Body of pancreas (tissue), 4 donors: ENCODE measurements at places on chromosomes 5 and 9.
A peak's percentile ranks its signal among the peaks of the same experiment; 100 is the strongest.

- DNase-seq, result no peak
Measured at GRCh38 chr5:113660706-113661250, 147.3 kb downstream of the YTHDC2 start.

DNA sequence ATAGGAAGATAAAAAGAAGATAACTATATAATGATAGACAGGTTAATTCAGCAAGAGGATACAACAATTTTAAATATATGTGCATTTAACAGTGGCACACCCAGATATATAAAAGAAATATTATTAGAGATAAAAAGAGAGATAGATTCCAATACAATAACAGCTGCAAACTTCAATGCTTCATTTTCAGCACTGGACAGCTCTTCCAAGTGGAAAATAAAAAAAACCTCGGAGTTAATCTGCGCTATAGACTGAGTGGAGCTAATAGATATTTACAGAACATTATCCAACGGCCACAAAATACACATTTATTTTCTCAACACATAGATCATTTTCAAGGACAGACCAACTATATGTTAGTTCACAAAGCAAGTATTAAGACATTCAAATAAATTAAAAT lies 1229.5 kb upstream of the CDH6 start:
- no peak for DNase-seq

DNA sequence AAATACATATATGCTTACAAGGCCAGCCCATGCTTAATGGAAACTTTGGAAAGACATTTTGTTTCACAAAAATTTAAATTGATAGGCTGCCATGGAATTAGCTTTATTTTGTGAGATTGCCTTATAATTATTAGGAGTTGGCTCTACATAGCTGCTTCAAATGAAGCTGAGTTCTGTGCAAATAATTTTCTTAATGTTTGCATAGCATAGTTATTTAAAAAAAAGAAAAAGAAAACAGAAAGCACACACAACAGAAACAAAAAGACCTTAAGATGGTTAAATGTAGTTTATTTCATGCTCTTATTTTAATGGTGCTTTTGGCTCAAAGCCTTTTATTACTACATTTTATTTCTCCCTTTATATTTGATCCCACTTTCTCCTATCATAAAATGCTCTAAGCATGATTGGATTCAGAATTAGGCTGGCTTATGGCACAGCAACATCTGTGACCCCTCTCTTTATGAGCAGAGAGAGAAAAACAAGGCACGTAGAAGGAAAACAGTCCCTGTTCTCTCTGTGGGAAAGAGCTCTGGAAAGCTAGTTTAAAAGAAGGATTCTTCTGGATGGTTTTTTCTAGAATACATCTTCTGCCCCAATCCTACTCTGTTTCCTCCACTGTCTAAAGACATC lies 530.5 kb downstream of the NTRK2 start:
- DNase-seq, result no peak

DNA sequence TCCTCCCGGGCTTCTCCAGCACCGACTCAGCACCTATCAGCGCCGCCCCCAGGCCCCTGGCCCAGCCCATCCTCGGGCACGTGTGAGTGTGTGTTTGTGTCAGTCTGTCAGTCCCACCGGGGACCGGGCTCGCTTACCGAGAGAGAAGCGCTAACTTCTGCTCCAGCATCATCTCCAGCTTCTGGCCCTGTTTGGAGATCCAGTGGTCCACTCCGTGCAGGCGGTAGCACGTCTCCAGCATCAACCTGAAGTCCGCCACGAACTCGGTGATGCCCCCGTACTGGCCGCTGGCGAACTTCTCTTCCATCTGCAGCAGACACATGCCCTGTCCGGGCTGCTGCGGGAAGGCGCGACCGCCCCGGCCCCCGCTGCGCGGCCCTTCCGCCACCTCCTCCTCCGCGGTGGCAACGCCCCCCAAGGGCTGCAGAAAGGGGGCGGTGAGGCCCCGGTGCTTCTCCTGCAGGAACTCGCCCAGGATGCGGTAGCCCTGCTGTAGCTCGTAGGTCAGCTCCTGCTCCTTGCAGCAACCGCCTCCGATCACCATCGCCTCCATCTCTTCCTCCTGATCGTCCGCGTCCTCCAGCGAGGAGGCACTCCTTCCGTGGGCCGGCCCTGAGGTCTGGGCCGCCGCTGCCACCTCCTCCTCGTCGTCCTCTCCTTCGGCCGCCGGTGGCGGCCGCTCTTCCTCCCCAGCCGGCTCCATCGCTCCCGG lies 8.2 kb downstream of the RANBP6 start:
- DNase-seq, result peak; percentile 85

DNA sequence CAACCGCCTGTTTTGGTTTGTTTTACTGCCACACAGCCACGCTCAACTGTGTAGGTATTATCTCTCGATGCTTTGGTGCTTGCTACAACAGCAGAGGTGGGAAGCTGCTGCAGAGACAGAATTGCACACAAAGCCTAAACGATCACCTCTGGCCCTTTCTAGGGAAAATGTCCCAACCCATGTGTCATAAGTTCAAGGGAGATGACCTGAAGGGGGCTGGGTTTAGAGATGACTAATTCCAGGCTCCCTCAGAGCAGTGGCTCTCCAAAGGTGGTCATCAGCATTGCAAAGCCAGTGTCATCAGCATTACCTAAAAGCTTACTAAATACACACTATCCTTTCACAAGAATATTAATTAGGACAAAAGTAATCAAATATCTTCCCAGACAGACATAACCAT lies 10.9 kb downstream of the ZNF622 start:
- no peak for DNase-seq

DNA sequence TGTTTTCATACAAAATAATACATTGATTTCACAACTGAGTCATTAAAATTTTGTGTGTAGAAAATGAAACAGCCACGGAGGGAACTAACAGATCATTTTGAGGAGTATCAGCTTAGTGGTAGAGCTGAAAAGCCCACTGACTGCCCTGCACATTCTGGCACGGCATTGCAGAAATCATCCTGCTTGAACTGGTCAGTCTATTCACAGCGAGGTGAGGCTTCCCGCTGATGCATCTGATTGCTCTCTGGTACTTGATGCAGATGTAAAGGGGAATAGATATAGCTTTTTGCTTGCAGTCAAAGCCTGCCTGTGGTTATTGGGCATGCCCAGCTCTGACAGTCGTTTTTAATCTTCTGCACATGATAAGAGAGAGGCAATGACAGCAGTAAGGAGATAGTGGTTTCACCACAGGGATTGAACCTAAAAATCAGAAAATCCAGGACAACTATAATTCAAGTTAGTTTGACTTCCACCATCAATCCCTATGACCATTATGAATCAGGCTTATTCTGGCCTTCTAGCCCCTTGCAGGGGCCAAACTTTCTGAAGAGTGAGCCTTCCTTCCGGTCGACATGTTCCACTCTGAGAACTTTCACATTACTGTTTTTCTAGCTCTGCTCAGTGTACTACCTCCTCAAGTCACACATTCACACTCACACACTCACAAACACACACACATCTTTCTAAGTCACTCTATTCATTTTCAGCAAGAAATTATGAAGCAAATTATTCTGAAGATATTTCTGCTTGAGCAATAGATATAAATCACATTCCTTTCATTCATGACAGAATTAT lies 782.8 kb upstream of the NUDT12 start:
- DNase-seq, result no peak

DNA sequence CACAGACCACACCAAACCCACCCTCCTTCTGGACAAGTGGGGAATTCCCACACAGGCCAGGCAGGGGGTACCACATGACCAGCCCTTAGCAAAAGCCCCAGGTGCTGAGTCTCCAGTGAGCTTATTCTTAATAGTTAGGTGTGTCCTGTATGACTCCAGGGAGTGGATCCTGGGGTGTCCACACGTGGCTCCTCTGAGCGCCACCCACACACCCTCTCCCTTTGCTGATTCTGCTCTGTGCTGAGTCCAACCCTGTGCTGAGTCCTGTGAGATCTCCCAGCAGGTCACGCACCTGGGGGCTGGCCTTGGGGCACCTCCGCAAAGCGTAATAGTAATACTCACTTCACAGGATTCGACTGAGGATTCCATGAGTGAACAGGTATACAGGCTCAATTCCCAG lies 12.7 kb downstream of the LRRC14B start:
- DNase-seq, result no peak

GRCh38 chr5:14588758-14589543 lies 7.4 kb downstream of the OTULINL start:
- DNase-seq, result no peak

- DNase-seq, result no peak
Measured at GRCh38 chr5:31811210-31811609, 172.3 kb downstream of the PDZD2 start.

DNA sequence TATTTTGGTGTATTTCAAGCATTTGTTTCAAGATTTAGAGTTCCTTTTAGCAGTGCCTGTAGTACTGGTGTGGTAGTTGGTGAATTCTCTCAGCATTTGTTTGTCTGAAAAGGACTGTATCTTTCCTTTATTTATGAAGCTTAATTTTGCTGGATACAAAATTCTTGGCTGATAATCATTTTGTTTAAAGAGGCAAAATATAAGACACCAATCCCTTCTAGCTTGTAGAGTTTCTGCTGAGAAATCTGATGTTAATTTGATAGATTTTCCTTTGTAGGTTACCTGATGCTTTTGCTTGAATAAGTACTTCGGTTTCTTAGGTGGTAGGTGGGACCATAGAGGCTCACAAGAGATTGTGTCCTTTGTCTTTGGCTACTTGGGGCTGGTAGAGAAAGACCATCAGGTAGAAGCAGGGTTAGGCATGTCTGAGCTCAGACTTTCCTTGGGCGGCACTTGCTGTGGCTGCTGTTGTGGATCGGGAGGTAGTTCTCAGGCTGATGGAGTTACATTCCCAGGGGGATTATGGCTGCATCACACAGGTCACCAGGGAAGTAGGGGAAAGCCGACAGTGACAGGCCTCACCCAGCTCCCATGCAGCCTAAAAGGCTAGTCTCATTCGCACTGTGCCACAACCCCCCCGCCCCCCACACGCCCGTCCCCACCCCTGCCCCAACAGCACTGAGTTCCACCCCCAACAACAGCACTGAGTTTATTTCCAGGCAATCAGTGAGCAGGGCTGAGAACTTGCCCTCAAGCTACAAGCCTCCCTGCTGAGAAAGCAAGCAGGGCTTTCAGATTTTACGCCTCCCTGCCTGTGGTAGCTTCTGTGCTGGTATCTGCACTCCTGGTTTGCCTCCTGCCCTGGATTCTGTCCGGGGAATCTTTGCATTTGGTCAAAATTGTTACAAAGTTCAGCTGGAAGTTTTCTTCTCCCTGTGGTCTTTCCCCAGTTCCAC lies 127.1 kb upstream of the GLRA1 start:
- no peak for DNase-seq

DNA sequence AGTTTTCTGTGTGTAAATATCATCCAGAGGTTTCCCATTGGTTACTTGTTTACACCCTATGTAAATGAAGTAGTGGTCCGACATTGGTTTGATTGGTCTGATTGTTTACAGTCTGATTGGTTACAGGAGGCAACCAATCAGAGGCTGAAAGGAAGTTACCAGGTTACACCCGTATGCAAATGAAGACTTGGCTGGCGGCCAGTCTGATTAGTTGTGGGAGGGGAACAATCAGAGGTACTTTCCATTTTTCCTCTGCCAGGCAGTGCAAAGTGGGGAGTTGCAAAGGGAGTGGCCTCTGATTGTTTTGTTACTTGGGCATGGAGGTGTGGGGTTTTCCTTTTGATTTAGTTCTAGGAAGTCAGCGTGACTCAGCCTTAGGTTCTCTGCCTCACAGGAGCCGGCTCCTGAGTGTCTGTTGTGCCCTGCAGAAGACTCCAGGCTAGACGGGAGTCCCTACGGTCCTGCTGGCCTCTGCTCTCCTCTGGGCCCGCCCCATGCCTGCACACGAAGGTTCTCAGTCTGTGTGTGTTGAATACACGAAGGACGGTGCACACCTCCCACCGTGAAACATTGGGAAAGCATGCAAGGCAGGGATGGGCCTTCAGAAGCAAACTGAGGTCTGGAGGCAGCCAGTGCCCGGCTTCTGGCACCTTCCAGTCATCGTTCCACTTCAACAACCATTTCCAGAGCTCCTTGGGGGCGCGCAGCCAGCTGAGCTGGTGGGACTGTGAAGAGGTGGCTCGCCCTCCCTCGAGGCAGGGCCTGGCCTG lies 42.9 kb downstream of the OLFM1 start:
- peak; percentile 23 for DNase-seq

GRCh38 chr5:111932628-111933027 lies 175.6 kb upstream of the NREP start:
- DNase-seq, result no peak

DNA sequence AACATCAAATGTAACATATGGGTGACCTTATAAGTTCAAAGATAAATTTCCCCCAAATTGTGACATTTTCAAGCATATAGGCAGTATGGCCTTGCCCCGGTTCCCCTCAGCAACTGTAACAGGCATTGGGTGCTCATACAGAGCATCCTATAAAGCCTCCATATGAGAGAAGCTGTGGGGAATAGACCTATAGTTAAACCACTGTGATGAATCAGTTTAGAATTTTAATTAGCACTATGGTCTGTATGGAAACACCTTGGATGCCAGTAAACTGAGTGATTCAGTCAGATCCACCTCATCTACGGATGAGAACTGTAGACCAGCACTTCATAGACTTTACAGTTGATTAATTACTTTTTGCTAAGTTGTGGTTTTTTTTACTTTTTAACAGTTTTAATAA lies 79.4 kb downstream of the ERCC6L2 start:
- no peak for DNase-seq

DNA sequence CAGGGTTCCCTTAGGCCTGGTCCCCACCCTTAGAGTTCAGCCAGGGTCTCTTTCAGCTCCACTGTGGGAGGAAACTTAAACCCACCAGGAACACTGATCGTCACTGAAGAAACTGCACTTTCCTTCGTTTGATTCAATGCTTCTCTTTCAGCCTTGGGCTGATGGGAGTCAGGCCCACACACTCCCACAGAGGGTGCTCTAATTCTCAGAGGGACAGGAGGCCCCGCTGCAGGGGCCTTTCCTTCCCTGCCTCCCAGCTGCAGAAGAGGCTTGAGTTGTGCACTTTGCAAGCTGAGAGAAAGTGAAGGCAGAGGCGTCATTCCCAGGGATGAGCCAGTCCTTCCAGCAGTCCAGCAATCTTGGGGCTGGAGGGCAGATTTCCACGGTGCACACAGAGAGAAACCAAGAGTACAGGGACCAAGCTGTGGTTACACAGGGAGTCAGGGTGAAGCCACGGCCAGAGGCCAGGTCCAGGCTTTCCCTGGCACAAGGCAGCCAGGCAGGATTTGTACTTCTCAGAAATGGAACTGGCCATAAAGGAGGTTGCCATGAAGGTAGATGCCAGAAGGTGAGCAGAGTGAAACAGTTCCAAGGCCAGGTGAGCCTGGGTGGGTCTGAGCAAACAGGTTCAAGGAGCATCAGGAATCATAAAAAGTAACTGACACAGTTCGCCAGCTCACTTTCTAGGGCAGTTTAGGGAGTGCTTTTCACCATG lies 10.4 kb upstream of the GLIPR2 start:
- no peak for DNase-seq

- DNase-seq, result no peak
Measured at GRCh38 chr5:150352244-150353031, 5.1 kb upstream of the TCOF1 start.

GRCh38 chr9:116435706-116436105 lies 251.4 kb upstream of the TRIM32 start:
- DNase-seq, result no peak

DNA sequence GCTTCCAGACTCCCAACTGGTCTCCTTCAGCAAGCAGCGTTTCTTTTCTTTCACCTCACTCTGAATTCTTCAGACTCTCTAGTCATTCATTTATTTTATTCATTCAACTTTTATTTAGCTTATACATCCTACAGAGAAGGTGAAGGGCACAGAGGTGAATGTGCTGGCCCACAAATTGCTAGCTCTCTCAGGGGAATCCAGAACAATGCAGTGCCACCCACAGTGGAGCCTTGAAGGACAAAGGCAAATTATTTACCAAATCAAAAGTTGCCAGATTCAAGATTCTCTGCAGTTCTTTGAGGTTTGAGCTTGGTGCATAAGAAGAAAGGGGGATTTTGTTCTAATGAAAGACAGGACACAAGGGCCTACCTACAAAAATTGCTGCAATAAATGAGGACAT lies 29.7 kb downstream of the GRIA1 start:
- no peak for DNase-seq
